ENCODE measurements at places on chromosomes 12 and 14.

DNA sequence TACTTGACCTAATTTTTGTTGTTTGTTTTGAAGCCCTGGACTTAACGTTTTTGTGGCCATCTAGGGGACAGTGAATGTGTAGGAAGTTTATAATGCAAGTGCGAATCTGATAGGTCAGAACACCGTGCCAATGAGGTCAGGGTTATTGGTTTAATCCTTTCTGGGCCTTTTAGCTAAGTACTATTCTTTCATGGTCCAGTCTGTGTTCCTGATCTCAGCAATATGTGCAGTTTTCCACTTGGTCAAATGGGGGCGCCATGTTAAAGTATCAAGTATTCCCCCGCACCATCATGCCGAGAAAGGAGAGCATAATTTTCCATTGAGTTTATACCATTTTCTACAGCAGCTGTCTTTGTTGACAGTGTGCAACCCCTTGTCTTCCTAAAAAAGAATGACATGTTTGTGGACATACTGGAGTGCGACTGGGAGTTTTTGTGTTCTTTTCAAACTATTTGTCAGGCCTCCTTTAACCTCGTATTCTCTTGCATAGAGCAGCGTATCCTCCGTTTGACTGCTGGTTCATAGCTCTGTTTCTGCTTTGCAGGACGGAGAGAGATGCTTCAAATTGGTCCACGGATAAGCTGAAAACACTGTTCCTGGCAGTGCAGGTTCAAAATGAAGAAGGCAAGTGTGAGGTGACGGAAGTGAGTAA, 1.3 kb downstream of the AHSA1 start:
- DNase-seq, result peak; percentile 56

DNA sequence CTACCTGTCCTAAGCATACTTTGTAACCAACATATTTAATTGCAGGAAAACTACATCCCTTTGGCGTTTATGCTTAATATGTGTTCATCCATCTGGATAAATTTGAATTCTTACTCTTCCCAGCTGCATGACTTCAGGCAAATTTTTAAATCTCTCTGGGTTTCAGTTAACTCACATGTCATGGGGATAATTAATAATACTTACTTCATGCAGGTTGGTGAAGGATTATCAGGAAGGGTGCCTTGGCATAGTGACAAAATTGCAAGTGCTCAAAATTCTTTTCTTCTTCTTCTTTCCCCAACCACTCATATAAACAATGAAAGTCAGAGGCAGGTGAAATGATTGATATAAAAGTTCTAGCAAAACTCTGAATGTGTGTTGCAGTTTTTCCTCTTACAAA, 15.9 kb downstream of the SYT10 start:
- DNase-seq, result no peak

DNA sequence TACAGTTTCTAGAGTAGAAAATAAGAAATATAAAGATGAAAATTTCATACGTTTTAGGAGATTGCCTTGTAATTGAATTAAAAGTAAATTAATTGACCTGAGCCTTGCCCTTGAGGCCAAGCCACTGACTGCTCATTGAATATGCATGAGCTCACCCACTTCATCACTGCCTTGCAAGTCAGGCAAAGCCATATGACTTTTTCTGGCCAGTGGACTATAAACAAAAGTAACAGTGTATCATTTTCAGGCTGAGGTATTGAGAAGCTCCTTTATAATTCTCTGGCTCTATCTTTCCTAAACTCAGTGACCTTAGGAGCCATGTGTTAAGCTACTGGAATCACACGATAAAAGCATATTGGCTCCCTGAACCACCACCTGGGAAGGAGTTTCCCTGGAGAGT, 369.3 kb downstream of the NUAK1 start:
- DNase-seq, result no peak

- DNase-seq, result no peak
Observed at GRCh38 chr12:121789233-121789781, 4.2 kb downstream of the RHOF start.

DNA sequence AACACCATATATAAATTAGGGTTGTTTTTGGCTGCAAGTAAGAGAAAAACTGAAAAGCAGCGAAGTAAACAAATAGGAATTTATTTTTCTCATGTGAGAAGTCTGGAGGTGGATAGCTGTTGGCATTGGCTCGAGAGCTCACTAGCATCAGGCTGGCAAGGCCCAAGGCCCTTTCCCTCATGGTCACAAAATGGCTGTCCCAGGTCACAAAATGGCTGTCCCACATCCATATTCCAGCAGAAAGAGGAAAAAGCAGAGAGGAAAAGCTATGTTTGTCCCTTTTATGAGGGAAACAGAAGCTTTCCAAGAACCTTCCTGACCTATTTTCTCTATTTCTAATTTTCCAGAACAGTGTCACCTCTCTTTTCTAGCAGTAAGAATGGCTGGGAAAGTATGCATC, 7.5 kb downstream of the CCDC60 start:
- DNase-seq, result no peak

DNA sequence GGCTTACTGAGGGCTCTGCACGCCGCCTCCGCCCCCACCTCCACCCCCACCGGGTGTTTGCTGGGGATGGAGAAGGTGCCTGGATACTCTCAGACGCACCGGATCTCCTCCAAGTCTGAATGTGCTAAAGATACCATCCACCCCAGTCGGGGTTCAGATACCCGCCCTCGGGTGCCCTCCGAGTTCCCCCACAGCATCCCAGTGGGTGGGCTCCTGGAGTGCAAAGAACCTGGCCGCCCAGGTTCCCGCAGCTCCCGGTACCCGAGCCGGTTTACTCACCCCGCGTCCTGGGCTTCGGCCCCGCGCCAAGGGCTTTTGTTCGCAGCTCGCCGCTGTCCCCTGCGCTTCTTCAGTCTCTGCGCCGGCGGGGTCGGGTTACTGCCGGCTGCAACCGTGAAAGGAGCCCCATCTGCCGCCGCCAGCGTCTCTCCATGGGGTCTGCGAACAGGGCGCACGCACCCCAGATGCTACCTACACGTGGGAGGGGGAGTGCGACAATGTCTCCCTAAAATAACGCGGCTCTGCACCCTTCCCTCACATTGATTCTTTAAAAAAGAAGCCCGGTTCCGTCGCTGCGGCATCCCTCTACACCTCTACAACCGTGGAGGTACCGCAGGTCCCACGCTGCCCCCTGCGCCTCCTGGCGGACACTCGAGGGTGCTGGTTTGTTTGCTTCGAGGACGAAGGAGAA, at the start of gene CCDC177:
Gene CCDC177 (minus strand): TSS at position 609 of the 691 bp plus-strand sequence. CDS start 1,249 bp downstream, outside the sequence.
- peak; percentile 83 for DNase-seq

- DNase-seq, result no peak
Observed at GRCh38 chr12:65125247-65125646, 4.1 kb upstream of the WIF1 start.

- peak; percentile 67 for DNase-seq
Observed at GRCh38 chr14:34498684-34499412, 36.8 kb upstream of the SPTSSA start.

- DNase-seq, result no peak
Observed at GRCh38 chr14:35366521-35366976, 38.0 kb downstream of the NFKBIA start.

GRCh38 chr12:120194226-120194533, 335 bp downstream of the GCN1 start:
- no peak for DNase-seq

DNA sequence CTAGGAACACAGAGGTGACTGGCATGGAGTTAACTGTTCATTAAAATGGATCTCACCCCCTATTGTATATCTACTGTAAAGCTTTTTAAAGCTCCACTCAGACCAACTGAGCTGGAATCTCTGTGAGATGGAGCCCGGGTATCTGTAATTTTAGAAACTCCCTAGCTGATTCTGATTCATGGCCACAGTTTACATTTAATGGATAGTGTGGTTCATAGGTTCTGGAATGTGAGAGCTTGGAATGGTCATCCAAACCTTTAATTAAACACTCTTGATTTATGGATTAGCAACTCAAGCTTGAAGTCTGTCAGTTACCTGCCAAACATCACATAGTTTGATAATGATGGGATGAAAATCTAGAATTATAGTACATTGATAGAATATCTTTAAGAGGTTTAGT, 183.8 kb downstream of the SLC25A21 start:
- DNase-seq, result no peak

GRCh38 chr12:41897593-41897992, 247.1 kb downstream of the GXYLT1 start:
- no peak for DNase-seq

DNA sequence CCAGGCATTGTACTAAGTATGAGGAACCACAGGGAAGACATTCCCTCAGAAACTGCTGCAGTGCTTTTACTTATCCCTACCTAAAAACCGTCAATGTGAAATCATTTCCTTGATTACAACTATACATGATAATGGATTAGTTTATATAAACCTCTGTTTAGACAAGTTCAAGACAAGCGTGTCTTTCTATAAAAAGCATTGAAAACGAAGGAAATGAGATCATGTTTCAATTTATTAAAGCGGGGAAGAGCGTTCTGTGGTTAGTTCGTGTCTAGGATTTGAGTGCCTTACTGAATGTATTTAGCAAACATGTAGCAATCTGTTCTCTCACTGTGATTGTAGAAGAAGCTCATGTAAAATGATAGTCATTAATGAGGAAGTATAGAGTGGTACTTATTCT, 37.5 kb downstream of the GALC start:
- no peak for DNase-seq

GRCh38 chr12:51779876-51780275, 68.6 kb downstream of the FIGNL2 start:
- DNase-seq, result no peak

DNA sequence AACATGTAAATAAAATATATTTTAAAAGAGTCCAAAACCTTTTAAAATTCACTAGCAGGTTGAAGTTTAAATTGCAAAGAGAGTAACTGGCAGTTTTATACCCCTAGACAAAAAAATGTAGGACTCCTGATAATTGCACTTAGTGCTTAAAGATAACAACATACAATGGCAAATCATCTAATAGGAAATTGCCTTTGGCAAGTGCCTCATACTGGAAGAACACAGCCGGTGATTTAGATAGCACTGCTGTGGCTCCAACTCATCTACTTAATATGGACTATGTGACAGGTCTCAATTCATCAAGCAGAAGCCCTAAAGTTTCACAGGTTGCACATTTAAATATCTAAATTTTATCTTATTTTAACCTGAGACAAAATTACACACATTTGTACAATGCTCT, 13.4 kb downstream of the C12orf50 start:
- DNase-seq, result no peak

DNA sequence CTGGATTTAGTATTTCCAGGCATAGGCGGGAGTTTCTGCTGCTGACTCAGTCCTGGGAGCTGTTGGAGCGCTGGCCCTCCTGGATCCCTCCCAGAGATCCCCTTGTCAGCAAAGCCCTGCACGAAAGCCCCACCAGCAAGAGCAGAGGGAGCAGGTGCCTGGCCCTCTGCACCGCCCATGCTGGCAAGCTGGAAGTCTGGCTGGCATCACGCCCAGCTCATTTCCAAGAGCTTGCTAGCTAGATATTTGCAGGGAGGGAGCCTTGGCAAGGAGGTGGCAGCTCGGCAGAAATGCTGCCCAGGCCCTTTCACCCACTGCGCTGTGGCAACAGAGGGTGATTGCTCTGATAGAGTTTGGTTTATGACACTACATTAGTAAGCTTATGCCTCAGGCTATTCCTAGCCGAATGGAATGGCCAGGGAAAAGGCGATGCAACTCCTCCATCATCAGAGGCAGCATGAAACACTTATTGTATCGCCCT, 193.9 kb downstream of the EMP1 start:
- DNase-seq, result peak; percentile 8

DNA sequence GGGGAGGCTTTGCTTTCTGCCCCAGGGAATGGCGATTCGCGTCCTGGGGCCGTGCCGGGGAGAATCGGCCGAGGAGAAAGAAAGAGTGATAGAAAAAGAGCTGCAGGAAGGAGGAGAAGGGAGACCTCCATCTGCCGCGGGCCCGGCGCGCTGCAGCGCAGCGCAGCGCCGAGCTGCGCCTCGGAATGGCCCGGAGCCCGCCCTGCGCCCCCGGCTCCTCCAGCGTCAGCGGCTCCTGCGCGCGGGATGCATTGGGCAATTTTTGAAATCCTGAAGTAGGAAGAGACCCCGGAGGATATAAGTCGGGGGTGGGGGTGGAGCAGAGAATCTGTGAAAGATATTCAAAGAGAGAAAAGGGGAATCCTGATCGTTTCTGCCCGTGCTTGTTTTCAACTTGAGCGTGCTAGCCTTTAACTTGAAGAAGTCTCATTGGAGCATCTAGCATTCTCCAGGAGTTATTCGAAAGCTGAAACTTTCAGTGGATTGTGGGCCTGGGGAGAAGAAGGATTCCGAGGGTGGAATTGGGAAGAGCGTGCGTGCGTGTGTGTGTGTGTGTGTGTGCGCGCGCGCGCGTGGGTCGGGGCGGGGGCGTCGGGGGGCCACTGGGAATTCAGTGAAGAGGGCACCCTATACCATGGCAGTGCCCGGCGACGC, 441 bp downstream of the PDE3A start:
- no peak for DNase-seq

GRCh38 chr14:49946320-49947141, 53.6 kb downstream of the ARF6 start:
- peak; percentile 98 for DNase-seq

DNA sequence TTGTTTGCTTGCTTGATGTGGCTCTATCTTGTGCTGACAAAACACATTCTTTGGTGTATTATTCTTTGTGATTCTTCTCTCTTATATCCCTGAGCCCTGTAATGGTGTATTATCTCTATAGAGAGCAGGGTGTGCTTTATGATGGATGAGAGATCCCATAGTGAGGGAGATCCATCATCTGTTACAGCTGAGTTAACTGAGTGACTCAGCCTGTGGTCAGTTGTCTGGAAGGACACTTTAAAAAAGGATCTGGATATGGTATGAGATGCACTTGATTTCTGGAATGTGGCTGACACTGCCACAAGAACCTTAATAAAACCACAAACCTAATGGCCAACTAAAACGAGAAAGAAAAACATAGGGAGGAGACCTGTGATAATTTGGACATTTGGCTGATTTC, 461.4 kb upstream of the SYT1 start:
- no peak for DNase-seq

DNA sequence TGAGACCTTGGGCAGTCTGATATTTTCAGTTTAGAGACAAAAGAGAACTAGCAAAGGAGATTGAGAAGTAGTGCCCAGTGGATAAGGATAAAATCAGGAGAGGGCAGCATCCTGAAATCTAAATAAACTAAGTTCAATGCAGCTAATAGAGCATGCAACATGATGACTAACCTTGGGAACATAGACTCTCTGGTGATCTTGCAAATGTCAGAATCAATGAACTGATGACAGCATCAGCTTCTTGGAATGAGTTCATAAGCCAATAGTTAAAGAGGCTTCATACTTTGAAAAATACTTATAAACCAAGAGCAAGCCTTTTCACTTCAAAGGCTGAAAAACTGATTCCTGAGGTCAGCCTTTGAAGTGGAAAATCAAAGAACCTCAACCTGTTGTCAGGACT, 8.2 kb downstream of the TAS2R19 start:
- DNase-seq, result no peak

- no peak for DNase-seq
Observed at GRCh38 chr12:109797905-109798669, 35.1 kb downstream of the TRPV4 start.

DNA sequence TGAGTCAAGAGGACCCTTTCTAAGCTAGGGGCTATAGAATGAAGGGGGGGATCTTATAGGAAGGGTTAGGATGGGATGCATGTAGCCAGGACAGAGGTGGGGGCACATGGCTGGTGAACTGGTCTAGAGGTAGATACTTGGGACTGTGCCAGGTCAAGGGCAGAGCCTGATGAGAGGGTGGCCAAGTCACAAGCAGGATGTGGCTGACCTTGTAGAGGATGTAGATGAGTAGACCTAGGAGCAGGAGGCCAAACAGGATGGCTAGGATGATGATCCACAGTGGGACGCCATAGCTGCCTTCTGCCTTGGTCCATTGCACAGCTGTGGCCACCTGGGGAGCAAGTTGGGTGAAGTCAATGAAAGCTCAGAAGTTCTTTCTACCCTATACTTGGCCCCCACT, 12.6 kb upstream of the ZNF385A start:
- no peak for DNase-seq

- no peak for DNase-seq
Observed at GRCh38 chr12:65858831-65859230, 34.5 kb downstream of the HMGA2 start.

All from NCI-H524 treated with DMSO at 0.1 percent for 48 hours (cell line).